Cardiac septum (tissue), 1 donor: ENCODE measurements at places on chromosomes 4 and X.

DNA sequence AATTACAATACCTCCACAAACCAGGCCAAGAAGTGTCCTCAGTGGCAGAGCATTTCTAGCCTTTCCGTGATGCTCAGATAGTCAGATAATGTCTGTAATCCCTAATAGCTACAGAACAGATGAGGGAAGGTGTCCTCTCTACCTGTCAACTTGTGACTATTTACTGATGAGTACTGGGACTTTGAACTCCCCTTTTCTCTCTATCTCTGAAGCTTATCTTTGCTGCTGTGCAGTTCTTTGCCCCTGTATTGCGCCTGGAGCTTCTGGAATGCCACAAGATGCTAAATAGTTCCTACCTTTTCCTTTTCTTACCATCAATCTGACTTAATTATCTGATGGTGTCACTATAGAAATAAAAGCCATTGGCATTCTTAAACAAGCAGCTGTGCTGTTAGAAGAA is 30.5 kb downstream of the FGF2 start:
- no peak for DNase-seq

DNA sequence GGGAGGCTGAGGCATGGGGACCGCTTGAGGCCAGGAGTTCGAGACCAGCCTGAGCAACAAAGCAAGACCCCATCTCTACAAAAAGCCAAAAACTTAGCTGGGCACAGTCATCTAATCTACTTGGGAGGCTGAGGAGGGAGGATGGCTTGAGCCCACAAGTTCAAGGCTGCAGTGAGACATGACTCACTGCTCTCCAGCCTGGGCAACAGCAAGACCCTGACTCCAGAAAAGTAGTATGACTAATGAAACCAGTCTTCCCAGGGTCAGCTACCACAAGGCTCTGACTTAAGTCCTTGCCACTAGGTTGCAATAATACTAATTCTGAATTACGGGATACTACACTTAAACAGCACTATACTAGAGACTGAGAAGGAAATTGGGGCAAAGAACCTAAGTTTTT is 33.1 kb downstream of the ERVMER34-1 start:
- no peak for DNase-seq

- no peak for DNase-seq
Observed at GRCh38 chrX:76127341-76127740, 45.5 kb upstream of the PBDC1 start.

DNA sequence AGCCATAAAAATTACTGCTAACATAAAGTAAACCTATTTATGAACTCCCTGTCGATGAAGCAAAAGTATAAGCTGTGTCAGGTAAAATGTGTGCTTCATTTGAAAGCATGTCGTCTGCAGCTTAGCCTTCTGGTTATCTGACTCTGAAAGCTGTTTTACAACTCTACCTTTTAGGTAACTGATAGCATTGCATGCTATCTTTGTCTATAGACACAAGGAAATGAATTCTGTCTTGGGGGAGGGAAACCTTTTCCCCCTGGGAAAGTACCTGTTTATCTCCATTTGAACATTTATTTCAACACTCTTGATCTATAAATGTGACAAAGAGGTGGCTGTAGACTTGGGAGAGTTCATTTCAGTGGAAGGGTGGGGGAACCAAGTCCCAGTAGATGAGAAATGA is 51.4 kb downstream of the RAB40A start:
- DNase-seq, result no peak

- DNase-seq, result no peak
Observed at GRCh38 chr4:27524224-27524623, 663.6 kb downstream of the STIM2 start.
